Glomerular endothelial cell (primary cell): ENCODE measurements at places on chromosomes 12 and 14. TPM values are rescaled to one million over a fixed set of nuclear protein-coding genes. Genes with fewer than 3 reads are reported as not detected.

ERO1A gene
- total RNA-seq: 76.0 and 83.0 TPM in 2 replicates

GRCh38 chr12:19648591-19648990 is 209.3 kb downstream of the AEBP2 start:
- DNase-seq: no peak

- no peak for DNase-seq
Observed at GRCh38 chr12:9698681-9699080, 29.2 kb downstream of the CLEC2D start.

C12orf42 gene
- not detected in 2 replicates for total RNA-seq

GRCh38 chr14:60975551-60975950 is 5.3 kb downstream of the TRMT5 start:
- no peak for DNase-seq

DNA sequence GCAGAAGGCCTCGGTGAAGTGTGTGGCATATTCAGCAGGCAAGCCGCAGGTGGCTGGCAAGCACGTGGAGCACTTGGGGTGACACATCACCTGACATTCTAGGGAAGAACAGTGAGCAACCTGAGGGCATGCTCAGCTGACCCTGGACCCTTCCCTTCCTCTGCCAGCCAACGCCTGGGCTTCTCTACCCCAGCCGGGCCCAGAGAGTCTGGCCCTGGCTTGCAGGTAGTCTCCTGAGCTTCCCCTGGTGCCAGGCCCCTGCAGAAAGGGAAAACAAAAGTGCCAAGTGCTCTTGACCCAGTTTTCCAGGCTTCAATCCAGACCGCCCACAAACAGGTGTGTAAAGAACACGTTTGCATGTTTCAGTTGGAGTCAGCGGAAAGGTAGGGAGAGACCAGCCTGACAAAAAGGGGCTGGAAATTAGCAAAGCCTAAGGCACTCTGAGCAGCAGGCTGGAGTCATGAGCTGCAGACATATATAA is 45.7 kb downstream of the PRKAB1 start:
- DNase-seq: no peak

DNA sequence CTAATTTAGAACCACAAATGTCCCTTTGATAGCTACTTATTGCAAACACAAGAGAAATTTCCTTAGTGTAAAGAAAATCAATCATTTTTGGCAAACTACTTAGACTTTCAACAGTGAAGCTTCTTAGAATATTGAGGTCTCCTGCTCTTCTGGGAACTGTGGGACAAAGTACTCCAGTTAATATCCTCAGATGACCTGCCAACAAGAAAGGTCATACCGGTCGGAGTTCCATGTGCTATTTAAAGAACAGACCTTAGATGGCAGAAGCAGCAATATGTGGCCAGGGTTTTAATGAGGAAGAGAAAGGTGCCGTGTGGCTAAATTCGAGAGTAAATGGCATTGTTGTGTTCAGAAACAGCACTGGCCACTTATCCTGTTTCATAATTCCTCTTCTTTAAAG is 114.7 kb upstream of the AMIGO2 start:
- no peak for DNase-seq

GRCh38 chr12:94100211-94100627 is 48.2 kb upstream of the PLXNC1 start:
- no peak for DNase-seq

CLMN gene
- 2.6 and 3.0 TPM in 2 replicates for total RNA-seq

DNA sequence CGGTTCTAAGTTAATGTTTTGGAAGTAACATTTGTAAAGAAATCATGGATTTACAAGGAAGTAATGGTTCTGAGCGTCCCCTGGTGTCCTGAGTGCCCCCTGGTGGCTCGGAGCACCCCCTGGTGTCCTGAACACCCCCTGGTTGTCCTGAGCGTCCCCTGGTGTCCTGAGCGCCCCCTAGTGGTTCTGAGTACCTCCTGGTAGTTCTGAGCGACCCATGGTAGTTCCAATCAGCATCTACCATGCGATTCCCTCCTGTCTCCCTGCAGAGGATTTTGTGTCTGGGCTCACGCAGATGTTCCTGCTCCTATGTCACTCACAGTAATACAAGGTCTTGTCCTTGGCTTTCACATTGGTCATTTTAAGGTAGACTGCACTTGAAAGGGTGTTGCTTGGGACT is 1352.9 kb downstream of the TMEM121 start:
- no peak for DNase-seq

DNA sequence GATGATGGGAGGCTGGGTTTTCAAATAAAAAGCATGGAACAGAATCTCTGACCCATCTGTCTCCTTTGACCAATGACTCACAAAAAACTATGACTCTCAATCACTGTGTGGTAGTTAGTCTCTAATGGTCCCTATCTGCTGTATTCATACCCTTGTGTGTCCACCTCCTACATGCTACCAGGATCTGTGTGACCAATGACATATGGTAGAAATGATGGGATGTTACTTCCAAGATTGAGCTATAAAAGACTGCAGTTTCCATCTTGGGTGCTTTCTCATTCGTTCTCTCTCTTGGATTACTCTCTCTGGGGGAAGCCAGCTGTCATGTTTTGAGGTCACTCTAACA is 144.7 kb upstream of the BTG1 start:
- no peak for DNase-seq
